ENCODE measurements at places on chromosomes 11 and 22.

GRCh38 chr22:47111626-47112581 lies 349.5 kb downstream of the TBC1D22A start:
- no peak for DNase-seq

- no peak for DNase-seq
Observed at GRCh38 chr11:27031754-27032153, 8.9 kb upstream of the BBOX1 start.

DNA sequence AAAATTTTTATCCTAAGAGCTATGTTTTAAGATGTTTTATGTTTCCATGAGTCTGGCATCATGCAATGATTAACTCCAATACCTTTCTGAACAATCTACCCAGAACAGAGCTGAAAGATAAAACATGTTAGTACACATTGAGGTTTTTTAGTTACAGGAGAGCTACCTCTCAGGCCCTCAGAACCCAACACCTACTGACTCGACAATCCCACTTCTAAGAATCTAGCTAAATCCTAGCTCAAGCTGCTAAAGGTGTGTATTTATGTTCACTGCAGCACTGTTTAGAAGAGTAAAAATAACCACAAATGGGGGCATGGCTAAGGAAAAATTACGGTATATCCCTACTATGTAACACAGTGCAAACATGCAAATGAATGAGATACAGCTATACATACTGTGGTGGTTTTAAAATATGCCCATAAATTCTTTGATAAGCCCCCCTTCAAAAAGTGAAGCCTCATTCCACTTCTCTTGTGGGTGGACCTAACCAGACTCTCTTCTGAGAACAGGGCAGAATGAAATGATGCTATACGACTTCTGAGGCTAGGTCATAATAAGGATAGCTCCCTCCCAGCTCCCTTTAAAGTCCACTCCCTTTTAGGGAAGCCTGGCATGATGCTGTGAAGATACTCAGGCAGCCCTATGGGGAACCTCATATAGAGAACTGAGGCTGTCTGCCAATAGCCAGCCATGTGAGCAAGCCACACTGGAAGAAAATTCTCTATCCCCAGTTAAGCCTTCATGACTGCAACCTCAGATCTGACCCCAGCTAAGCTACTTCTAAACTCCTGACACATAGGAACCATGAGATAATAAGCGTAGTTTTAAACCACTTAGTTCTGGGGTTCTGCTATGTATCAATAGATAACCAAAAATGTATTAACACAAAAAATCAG lies 29.5 kb downstream of the TMEM123 start:
- peak; percentile 50 for DNase-seq

GRCh38 chr11:73308961-73309919 lies 1.2 kb downstream of the ARHGEF17 start:
- DNase-seq: peak; percentile 69

DNA sequence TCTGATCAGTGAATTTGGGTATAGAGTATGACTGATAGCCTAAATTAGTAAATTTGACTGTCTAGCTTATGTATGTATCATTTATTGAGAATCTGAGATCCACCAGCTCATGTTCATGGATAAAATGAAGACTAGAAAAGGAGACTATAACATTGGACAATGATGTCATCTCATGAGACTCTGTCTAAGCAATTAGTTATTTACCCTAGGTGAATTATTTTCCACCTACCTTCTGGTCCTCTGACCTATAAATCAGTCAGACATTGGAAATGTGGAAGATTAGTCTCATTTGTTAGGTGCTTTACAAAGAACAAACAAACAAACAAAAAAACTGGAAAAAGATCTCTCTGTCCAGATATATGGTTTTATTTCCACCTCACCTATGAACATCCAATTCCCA lies 38.7 kb upstream of the CALCA start:
- DNase-seq: no peak

DNA sequence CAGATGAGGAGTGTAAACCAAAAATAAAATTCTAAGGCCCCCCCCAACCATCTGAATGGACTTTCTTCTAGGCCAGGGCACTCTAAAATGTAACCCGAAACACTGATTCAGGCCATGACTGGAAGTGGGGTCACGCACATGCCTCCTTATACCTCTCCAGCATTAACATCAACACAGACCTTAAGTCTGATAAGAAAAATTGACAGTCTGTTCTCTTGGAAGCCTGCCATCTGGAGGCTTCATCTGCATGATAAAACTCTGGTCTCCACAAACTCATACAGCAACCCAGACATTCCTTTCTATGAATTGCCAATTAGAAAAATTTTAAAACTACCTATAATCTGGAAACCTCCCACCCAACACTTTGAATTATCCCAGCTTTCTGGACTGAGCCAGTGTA lies 3.9 kb upstream of the SERGEF start:
- DNase-seq: no peak

DNA sequence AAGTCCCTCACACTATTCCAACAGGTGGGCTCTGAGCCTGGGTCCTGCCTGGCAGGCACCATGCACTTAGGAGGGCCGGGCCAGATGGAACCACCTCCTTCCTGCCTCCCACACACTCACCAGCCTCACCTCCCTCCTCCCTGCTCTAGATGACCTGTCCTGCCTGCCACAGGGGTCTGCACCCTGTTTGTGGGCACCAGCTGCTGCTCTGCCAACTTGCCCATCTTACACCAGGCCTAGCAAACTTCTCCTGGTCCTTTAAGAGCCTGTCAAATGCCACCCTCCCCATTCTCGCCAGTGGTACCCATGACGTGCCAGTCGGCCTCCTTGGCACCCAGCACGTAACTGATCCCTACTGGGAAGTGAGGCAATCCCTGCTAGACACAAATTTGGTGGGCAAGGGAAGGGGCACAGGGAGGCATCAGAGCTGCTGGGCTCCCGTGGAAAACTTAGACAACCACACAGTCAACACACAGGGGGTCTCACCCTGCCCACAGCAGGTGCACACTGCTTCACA lies 3.1 kb downstream of the MOB2 start:
- no peak for DNase-seq

DNA sequence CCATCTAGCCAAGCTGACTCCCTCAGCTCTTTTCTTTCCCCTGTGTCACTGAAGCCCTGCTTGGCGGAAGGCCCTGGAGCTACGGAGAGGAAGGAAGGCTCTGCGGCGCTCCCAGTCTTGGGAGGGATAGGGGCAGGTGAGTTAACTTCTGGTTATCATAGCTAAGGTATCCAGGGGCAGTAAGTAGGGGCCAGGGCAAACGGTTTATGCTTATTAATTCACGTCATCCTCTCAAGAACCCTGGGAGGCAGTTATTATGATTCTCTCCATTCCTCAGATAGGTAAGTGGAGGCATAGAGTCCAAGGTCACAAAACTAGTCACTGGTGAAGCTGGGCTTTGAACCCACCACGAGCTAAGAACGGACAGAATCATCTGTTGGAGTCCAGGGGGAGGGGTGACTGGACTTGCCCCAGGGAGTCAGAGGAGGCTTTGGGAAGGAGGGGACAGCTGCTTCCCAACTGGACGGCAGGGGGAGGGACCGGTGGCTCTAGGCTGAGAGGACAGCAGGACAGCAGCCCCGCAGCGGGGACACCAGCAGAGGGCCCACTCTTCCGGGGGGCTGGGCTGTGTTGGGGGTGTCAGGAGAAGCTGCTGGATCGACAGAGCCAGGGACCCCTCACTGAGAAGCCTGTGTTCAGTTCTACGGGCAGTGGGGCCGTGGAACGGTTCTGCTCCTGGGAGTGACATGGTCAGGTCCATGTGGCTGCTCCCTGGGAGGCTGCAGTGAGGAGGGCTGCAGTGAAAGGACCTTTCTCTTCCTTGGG lies 3.5 kb downstream of the BAIAP2L2 start:
- DNase-seq: no peak

GRCh38 chr11:68632802-68633201 lies 51.5 kb upstream of the GAL start:
- peak; percentile 54 for DNase-seq

DNA sequence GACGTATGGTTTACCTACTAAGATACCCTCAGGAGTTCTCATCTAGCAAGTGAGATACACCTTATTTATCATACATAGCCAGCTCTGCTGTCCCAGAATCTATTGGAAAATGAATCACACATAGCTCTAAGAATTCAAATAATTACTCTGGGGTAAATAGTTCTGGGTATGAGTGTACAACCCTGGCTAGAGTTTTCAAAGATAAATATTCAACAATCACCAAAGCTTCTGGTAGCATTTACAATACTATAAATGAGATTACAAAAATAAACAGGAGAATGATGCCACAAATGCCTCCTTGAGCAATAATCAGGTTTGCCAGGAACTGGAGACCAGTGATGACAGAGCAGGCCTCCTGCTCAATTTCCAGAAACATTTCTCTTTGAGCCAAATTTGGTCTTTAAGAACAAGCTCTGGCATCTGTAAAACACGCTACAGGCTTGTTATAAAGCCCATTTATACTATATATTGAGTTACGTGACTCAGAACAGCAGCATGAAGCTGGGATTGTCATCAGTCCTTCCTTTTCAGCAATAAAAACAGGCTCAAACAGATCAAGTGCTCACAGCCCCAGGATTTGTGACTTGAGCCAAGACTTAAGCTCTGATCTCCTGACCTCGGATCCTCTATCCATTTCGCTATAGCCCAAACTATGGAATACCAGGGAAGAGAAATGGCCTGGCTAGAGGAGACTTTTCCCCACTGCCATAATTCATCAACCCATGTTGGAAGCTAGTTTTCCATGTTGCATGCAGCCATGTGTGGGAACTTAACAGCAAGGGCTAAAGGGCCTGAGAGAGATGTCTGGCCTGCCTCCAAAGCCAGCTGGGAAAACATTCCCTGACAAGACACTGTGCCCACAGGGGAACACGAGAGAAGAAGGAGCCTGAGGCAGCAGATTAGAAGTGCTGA lies 19.7 kb downstream of the RAB30 start:
- no peak for DNase-seq

DNA sequence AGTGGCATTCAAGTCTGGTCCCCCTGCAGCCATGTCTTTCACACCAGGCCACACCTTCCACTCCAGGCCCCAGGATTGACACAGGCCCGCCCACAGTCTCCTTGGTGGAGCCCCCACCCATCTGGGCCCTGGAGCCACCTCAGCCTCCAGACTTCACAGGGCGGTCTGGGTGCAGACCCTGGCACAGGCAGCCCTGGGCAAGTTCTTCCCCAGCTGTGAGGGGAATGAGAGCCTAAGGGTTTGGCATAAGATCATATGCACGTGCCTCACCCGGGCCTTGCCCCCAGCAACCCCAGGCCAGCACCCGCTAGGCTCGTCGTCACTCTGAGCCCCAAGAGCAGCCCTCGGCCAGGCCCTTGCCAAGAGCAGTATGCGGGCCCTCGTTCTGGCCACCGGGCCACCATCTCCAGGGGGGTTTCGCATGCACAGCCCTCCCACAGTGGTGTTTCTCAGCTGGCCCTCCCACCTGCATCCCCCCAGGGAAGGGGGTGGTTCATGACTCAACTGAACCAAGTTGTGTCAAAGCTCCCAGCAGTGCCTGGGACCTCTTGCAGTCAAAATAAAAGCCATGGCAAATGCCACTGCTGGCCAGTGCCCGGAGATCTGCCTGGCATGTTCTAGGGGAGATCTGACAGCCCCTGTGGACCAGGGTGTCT lies 70.4 kb upstream of the KCNQ1OT1 start:
- DNase-seq: no peak

GRCh38 chr11:25928076-25928475 lies 403.9 kb upstream of the ANO3 start:
- no peak for DNase-seq

DNA sequence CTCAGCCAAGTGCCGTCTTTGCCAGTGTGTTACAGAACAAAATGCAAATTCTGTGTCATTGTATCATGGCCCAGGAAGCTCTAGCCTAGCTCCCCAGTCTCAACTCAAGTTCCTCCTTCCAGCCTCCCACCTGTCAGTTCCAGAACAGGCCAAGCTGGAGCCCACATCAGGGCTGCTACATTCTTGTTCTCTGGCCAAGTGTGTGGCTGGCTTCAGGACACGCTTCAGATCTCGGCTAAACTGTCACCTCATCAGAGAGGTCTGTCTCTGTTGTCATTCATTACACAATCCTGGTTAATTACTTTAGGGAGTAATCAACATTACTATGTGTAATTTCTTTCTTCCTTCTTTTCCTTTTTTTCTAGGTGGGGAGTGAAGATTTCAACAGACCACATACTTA lies 347.0 kb upstream of the SYN3 start:
- DNase-seq: no peak

DNA sequence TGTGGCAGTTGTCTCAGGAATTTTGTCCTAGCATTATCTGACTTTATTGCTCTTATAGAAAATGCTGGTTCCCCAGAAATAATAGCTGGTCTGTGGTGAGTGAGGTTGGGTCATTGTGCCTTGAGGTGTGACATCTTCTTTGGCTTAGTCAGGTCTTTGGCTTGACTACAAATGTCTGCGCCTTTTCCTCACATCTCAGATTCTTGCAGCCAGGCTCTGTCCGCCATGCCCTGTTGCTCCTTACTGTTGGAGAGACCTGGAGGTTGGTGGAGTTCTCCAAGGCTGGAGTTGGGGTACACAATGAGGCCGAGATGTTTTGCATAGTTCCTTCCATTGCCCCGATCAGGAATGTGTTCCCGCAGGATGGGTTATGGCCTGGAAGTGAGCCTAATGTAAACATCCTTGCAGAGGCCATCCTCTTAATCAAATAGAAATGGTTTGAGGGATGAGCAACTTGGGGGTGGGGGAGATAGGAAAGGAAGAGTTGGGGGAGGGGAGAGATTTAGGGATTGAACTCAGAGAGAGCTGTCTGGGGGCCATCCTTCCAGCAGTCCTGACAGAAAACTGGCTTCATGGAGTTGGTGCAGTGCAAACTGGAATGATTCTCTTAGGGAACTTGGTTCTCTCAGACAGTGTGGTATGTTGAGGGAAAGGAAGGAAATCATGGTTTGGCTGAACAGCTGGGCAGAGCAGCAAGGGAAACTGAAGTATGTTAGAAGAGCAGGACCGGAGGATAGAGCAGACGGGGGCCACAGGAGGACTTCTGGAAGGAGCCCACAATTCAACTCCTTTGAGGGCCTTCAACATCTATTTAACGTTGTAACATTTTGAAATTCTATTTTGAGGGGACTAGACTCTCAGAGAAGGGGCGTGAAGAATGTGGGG lies 49.9 kb downstream of the ZBTB16 start:
- DNase-seq: no peak

DNA sequence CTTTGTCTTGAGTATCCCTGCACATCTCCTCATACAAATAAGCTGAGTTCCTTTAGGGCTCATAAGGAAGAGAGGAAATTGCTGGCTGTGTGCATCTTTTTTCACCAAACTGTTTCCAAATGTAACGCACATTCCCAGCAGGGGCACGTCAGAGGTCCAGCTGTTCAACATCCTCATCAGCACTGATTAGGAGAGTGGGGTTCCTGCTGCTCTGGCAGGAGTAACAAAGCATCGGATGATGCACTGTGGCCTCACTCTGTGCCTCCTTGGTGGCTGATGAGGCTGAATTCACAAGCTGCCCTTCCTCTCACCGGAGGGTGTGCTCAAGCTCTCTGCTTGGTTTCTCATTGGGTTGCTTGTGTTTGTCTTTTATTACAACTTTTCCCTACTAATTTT lies 35.5 kb upstream of the SLC25A1 start:
- no peak for DNase-seq

DNA sequence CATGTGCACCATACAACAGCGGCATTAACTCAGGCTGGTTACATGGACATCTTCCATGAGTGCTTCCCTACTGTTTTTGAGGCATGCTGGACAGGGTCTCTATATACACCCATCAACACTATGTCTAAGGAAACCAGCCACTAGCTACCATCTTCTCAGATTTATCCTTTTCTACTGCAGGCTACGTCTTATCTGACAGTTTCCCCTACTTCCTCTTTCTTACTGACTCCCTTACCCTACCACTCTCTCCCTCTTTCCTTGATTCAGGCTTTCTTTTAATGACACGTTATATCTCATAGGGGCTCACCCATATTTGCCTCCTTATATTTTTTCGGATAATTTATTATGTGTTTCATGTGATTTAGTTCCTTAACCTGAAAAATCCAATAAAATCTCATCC lies 41.8 kb downstream of the DDI1 start:
- DNase-seq: no peak
